ENCODE measurements at places on chromosomes 2 and 18.

GRCh38 chr2:69567157-69567908, 76.2 kb downstream of the AAK1 start:
- peak; percentile 49 for DNase-seq

- DNase-seq, result no peak
Measured at GRCh38 chr18:34807106-34807796, 97.2 kb downstream of the DTNA start.

GRCh38 chr2:55454121-55454520, 34.5 kb upstream of the CCDC88A start:
- no peak for DNase-seq

DNA sequence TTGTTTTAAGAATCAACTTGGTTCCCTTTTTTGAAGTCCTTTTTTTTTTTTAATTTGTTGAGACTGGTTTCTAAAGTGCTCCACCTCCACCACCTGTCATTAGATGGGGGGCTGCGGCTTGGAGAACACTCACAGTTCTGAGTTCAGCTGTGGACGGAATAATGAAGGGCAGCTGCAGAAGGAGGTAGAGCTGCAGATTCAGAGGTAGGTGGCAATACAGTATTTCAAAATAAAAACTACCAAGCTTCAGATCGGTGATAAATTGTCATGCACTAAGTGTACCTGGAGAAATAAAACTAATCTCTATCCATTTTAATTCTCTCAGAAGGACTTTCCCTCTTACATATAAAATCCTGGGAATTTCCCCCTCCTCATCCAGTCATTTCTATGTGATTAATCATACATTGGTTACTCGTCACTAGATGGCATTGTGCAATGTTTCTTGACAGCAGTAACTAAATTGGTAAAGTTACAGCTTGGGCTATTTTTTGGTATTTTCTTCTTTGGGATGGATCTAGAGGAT, 81.1 kb upstream of the SLC39A10 start:
- DNase-seq, result peak; percentile 53

- DNase-seq, result no peak
Measured at GRCh38 chr2:215712871-215713790, 277.3 kb upstream of the FN1 start.

DNA sequence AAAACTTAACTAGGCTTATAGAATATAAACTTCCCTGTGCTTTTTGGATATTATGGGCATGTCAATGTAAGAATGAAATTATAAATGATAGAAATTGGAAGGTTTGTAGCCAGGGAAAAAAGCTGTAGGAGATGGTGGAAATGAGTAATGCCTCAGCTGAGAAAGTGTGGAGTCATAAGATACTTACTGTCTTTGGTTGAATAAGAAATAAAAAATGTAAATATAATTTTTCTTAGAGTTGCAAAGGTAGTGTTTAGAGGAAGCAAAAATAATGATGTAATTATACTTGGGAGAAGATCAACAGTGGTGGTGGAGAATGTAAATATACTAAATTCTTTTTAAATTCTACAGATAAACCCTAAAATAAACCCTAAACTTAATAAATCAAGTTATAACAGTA, 26.2 kb upstream of the RND3 start:
- no peak for DNase-seq

- DNase-seq, result no peak
Measured at GRCh38 chr2:181847198-181847556, 44.4 kb upstream of the ITPRID2 start.

DNA sequence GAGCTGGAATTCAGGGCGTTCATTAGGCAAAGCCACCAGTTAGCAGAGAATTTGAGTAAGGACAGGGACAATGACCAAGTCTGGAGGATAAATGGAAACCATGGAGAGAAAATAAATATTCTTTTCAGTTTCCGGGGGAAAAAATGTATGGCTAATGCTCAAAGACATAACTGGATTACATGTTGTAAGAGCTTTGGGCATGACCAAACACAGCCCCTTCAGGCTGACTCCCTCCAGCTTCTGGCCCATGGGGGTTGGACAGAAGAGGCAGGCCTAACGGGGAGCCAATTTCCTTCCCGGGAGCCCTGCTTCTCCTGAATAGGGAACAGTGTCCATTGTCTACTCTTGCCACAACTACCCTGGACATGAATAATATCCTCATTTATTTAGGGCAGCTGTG, 39.5 kb upstream of the FOXI3 start:
- DNase-seq, result no peak

GRCh38 chr2:217899231-217900009, 103.4 kb downstream of the TNS1 start:
- no peak for DNase-seq

GRCh38 chr2:30031184-30031583, 109.8 kb upstream of the ALK start:
- no peak for DNase-seq

GRCh38 chr2:210655229-210655975, 99.0 kb downstream of the CPS1 start:
- DNase-seq, result no peak

All from HS-27A (cell line).